PC-9 (cell line): ENCODE measurements at places on chromosomes 7 and 10.

DNA sequence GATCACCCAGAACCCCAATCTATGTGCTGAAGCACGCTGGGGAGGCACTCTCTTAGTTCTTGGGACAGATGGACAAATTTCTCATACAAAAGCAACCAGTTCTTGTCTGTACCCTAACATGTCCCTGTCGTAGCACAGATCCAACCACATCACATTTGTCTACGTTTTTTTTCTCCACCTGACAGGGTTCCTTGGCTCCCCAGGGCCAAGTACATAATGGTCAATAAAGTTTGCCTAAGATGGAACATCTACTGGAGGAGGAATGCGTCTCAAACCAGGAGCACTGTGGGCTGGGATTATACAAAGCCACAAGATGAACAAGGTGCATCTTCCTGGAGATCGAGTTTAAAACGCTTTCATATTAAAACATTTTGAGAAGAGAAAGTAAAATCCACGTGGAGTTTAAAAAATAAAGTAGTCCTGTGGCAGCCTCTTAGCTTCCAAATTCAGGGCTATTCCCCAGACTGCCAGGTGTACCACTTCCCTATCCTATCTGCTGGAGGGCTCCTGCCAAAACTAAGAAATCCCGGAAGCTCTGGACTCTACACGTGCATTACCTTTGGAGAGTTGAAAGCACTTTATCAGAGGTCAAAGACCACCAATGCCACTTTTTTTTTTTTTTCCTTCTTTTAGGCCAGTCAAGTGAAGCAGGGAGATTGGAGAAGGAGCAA lies 1.4 kb downstream of the TMEM243 start:
- DNase-seq, result no peak

DNA sequence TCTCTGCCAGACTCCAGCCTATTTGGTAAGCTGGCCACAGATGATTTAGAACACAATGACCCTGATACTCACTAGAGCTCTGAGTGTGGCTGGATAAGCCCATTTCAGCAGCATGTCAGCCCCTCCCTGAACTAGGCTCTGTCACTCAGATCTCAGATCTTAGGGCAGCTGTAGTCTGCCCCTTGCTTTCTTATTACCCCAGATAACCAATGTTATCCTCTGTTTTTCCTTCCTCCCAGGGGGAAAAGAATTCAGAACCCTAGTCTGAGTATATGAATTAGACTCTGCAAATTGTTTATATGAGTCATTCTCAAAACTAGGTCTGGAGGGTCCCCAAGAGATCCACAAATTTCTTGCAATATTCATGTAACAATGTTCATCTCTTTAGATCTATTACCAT lies 286.2 kb downstream of the KCNMA1 start:
- DNase-seq, result no peak

- DNase-seq, result no peak
Measured at GRCh38 chr7:105975770-105976417, 12.8 kb downstream of the CDHR3 start.

GRCh38 chr7:137791930-137792329 lies 54.8 kb downstream of the DGKI start:
- DNase-seq, result no peak

DNA sequence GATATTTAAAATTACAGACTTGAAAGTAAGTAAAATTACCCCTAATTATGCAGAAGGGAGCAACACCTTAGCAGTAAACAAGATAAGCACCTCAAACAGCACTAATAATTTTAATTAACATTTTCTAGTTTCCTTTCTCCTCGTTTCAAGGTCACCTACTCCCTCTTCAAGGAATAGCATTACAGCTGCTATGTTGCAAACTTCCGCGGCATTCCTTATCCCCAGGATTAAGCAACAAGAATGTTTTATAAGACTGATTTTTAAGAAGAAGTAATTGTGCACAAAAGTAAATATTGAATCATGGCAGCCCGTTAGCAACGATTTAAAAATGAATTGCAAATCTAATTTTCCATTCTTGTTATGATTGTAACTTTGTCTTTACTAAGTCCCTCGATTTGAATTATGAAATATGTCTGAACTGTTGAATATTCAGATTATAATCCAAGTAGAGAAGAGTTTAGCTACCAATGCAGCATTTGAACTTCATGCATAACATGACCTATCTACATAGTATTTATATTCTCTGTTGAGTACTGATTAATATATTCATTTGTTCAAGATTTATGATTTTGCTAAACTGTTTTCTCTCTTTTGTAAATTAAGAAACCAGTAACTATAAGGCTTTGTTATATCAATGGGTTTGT lies 593.5 kb upstream of the MGMT start:
- DNase-seq, result no peak

DNA sequence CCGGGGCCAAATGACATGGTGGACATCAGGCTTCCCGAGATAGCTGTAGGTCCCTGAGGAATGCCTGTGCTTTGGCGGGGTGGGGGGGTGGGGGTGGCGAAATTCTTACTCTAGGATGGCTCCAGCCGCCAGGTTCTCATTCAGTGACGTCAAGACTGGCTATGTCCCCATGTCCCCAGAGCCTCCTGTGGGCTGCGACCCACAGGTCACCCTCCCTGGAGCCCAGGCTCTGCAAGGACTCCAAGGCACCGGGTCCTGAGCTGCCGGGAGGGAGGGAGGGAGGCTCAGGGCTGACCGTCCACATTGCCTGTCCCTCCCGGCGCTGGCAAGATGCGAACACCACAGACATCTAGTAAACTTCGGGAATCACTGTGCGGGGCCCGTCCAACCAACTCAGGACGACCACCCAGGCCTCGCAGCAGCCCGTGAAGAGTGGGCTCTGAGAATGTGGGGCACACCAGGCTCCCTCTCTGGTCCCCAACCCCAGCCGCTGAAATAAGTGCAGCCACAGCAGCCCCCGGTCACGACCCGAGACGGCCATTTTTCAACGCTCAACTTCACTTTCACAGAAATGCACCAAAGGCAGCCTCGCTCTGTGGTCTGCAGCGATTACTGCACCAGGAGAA lies 12.6 kb downstream of the GPR146 start:
- DNase-seq, result no peak

- no peak for DNase-seq
Measured at GRCh38 chr10:27207350-27207749, 33.2 kb downstream of the ACBD5 start.

- peak; percentile 87 for DNase-seq
Measured at GRCh38 chr7:130912082-130912861, 178.3 kb upstream of the KLF14 start.

- DNase-seq, result no peak
Measured at GRCh38 chr10:92886334-92886961, 38.1 kb downstream of the EXOC6 start.

DNA sequence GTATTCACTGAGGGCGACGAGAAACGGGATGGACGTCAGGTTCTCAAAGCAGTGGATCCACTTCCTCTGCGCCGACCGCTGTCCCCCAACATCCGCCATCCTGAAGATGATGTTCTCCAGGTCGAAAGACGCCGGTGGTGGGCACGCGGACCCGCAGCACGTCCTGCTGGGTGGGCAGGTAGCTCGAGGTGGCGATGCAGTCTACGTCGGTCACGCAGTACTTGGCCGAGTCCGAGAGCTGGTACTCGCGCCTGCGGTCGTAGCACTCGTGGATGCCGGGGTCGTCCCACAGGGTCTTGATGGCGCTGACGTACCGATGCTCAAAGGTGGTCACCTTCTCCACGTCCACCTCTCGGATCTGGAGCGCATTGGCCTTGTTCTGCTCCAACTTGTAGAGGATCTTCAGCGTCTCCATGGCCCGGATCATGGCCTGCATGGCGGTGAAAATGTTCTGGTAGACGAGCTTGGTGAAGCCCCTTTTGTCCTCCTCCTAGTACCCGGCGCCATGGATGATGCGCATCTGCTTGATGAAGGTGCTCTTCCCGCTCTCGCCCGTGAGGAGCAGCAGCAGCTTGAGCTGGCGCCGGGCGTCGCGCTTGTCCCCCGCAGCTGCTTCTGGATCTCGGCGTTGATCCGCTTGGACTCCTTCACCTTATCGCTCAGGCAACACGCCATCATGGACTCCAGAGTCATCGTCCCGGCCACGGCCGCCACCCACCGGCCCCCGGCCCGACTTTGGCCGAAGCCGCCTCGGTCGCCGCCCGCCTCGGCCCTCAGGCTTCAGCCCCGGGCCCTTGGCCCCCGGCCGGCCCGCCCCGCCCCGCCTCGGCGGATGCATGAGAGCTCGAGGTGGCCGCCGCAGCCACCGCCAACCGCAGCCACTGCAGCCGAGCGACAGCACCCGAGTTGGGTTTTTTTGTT lies 122.9 kb upstream of the KCTD7 start:
- DNase-seq, result no peak

- no peak for DNase-seq
Measured at GRCh38 chr10:95525033-95525418, 36.1 kb downstream of the SORBS1 start.

- DNase-seq, result no peak
Measured at GRCh38 chr7:6442114-6442513, 5.6 kb downstream of the DAGLB start.

- no peak for DNase-seq
Measured at GRCh38 chr10:128063736-128064107, 62.5 kb downstream of the MKI67 start.

GRCh38 chr10:1957057-1957456 lies 219.7 kb upstream of the ADARB2 start:
- no peak for DNase-seq

DNA sequence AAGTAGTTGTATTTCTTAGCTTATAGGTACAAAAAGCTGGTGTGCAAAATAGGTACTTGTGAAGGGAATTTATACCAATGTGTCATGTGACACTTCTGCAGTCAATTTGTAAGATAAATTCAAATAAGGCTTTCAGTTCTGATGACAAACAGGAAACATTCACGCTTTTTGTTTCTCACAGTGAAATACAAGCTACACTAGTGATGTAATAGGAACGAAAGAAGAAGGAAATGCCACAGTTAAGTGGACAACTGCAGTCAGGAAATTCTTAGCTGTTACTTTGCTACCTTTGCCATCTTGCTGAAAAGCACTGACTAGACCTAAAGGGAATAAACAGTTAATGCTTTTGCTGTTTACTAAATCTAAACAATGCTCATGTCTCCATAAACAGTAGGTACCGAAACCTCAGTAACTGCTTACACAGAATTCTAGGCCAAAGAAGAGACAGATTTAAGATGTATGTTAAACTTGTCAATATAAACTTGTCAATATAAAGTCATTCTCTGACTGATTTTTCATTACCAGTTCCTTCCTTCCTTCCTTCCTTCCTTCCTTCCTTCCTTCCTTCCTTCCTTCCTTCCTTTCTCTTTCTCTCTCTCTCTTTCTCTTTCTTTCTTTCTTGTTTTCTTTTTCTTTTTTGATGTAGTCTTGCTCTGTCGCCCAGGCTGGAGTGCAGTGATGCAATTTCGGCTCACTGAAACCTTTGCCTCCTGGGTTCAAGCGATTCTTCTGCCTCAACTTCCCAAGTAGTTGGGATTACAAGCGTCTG lies 10.1 kb downstream of the OTUD1 start:
- DNase-seq, result no peak

GRCh38 chr7:16708980-16709379 lies 44.6 kb upstream of the TSPAN13 start:
- DNase-seq, result peak; percentile 93

- no peak for DNase-seq
Measured at GRCh38 chr7:70856901-70857630, 274.9 kb upstream of the GALNT17 start.

DNA sequence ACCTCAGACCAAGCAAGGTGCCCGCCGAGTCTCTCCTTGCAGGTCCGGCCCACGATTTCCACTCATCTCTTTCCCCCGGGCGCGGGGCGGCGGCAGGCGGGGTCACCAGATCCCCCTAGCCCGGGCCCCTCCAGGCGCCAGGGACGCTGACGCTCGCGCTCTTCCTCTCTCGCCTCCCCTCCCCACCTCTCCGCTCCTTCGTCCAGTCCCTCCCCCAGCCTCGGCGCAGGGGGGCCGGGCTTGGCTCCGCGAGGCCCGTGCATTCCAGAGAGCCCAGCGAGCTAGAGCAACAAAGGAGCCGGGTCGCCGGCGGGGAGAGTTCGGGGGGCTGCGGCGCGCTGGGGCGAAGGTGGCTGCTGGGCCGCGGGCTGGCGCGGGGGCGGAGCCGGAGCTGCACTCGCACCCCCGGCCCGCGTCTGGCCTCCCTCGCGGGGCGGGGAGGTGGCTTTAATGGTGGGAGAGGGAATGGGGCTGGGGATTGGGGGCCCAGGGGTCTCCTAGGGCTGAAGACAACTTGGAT lies at the start of gene SMO:
SMO (plus strand) TSS at position 262 of the 520 bp plus-strand sequence. CDS start 519 bp downstream, outside the sequence.
- no peak for DNase-seq

- peak; percentile 95 for DNase-seq
Measured at GRCh38 chr7:2399848-2400587, 3.4 kb upstream of the CHST12 start.

DNA sequence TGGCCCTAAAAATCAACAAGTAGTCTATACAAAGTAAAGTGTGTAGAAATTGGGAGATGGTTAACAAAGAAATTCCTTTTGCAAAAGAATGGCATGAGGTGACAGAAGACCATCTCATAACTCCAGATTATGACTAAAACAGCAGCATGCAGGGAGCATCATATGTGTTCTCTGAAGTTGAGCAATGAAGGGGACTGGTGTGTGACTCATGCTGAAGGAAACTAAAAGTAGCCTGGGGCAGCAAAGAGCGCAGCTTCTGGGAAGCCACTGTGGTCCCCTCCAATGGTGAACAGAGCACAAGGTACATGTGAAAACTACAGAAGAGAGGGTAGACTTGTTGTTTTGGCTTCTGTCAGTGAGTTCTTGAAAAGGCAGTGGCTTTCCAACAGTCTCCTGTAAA lies 133.4 kb downstream of the MACC1 start:
- peak; percentile 81 for DNase-seq

DNA sequence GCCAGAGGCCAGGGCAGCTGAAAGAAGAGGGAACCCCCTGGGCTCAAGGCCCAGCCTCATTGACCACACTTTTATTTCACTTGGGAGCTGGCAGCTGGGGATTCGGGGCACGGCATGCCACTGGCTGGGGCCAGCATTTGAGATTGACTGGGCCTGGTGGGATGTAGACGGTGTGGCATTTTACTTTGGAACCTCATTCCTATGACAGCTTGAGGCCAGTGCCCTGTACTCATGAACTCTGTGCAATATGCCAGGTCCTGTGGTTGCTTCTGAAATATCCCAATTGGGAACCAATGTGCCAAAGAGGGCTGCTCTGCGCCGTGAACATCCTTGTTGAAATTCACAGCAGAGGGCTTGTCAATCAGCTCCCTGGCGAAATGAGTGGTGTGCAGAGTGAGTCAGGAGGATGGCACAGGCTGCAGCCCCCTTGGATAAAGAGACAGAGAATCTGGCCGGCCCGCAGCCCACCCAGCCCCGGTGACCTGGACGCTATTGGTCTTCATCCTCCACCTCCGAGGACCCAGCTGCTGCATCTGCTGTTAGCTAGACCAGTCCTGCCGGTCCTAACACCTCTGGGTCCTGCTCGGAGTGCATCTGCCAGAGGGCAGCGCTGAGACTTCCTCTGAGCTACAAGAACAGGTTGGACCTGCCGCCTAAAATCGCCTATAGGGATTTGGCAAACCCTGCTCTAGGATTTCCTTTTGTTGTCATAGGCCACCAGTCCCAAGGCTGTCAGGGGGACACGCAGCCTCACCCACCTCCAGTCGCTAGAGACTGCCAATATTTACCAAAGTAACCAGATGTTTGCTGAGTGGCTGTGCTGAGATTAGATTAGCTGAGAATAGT lies 58.0 kb downstream of the PRKAG2 start:
- peak; percentile 93 for DNase-seq

- no peak for DNase-seq
Measured at GRCh38 chr7:11775401-11775800, 56.6 kb downstream of the THSD7A start.

GRCh38 chr7:103735377-103735776 lies 254.1 kb downstream of the RELN start:
- DNase-seq, result peak; percentile 64
